Stimulated activated CD8-positive, alpha-beta memory T cell treated with anti-CD3 and anti-CD28 coated beads, Interleukin-12 subunit alpha, Interleukin-12 subunit beta, amount 100 ng/mL, for 1 hour (primary cell): ENCODE measurements at places on chromosomes 7 and 10.

- no peak for DNase-seq
These were observed 5.1 kb downstream of the LMOD2 start for GRCh38 chr7:123660514-123661354.

DNA sequence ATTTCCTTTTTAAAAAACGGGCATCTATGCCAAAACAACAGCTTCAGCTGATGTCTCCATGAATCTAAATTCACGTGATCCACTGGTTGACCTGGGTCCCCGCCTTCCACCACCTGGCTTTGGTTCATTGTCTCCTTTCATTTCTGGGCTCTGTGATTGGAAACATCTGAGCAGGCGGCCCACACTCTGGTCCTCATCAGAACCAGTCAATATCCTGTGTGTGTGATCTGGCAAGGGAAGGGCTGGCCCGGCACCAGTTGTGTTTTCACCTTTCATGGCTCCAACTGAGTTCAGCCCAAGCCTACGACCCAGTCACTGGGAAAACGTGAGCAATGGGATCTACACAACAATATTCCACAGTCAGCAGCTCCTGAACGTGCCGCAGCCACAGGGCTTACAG is 46.2 kb downstream of the PARP12 start:
- DNase-seq = no peak

DNA sequence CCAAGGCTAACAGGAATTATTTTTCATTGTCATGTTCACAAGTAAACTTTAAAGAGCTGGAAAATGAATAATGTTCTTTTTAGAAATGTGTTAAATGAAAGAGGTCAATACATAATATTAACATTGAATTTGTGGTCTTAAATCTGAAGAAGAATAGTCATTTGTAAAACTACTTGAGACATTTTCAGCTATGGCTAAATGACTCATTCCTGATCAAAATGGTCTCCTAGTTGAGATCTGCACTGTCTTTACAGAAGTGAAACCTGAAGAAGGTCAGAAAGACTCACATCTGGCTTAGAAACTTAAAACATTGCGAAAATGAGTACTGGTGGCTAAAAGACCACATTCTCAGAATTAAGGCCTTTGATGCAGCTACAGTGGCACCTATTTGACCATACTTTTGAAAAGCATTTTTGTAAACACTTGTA is 5.9 kb downstream of the PIK3CG start:
- DNase-seq = no peak

- no peak for DNase-seq
These were observed 15.2 kb upstream of the EGR2 start for GRCh38 chr10:62831346-62831745.

- DNase-seq = no peak
These were observed 11.6 kb downstream of the GHRHR start for GRCh38 chr7:30975256-30975899.

- DNase-seq = peak; percentile 6
These were observed 70.8 kb downstream of the SGMS1 start for GRCh38 chr10:50552771-50553535.

GRCh38 chr7:155729847-155730246 is 82.4 kb downstream of the SHH start:
- DNase-seq = no peak

- DNase-seq = no peak
These were observed 1164.0 kb upstream of the CELF2 start for GRCh38 chr10:9853405-9854355.

DNA sequence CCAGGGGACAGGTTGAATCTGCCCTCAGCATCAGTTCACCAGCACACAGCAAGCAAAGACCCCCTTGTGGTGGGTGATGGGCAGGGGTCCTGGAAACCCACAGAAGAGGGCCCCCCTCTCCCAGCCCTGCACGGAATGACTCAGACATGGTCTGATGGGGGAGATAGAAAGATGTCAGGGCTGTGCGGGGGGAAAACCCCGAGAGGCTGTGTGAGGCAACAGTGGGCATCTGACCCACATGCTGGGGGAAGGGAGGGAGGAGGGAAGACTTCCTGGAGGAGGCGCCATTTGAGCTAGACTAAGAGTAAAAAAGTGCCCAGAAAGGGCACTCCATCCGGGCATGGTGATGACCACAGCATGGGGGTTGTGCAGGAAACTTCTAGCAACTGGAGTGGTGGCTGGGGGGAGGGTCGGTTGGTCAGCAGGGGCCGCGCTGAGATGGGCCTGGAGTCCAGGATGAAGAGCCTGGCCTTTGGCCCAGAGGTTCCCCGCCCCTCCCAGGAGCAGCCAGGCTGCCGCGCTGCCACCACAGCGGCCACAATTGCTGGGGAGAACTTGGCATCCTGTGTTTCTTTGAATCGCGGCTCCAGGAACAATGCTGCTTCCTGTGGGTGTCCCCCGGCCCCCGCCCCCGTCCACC is 2.5 kb downstream of the LFNG start:
- DNase-seq = peak; percentile 60

DNA sequence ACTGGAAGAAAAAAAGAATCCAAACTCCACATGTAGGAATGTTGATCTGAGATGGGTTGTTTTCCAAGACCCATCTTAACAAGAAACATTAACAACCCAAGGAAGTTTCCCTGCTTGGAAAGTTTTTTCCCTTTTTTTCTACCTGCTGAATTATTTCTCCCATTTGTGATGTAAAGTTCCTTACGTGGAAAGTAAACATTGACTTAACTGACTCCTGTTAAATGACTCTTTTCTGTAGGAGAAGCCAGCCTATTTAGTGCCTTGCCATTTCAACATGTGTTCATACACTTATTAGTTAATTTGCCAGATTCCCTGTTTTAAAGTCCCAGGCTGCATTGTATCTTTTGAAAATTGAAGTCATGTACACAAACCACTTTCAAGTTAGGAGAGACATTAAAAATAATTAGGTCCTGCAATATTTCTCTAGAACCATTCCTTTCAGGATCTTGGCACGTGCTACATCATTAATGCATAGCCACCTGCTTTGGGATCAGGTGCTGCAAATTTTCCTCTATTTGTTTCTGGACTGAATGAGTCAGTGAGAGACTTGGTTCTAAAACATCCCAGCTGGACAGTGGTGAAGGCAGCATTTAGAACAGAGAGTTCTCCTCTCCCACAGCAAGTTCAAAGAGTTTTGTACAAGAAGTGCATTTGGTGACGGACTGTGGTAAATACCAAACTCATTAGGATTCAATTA is 698.5 kb downstream of the SUGCT start:
- DNase-seq = no peak

- DNase-seq = no peak
These were observed 24.3 kb downstream of the CDH23 start for GRCh38 chr10:71421075-71421434.

GRCh38 chr7:68432585-68432984 is 1165.7 kb upstream of the AUTS2 start:
- DNase-seq = no peak

DNA sequence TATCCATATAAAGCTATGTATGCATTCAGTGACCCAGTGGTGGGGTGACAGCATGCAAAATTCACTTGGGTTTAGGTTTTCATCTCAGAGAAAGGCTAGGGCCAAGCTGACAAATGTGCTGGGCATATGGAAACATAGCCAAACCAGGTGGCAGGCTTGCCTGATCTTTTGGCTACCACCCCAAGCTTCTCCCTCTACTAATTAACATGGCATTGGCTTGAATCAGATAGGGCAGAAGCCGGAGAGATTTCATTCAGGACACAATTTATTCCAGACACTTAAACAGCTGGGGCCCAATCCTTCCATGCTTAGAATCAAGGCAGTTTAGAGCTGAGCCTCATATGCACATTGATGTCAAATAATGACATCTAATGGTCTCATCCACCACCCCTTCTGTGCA is 95.5 kb upstream of the AGK start:
- DNase-seq = no peak

DNA sequence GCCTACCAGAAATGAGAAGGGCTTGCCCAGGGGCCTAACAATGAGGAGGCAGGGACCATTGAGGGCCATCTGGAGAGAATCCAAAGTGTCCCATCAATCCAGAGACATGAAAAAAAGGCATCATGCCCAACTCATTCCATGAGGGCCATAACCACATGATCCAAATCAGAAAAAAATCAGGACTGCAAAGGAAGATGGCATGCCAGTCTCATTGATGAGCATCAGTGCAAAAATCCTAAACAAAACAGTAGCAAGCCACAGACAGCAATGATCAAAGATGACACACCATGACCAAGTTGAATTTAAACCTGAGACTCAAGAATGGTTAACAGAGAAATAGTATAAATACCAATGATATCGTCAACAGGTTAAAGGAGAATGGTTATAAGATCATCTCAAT is 7.0 kb upstream of the CYP3A4 start:
- no peak for DNase-seq

- DNase-seq = no peak
These were observed 813.0 kb downstream of the TYW1 start for GRCh38 chr7:67809586-67809985.

DNA sequence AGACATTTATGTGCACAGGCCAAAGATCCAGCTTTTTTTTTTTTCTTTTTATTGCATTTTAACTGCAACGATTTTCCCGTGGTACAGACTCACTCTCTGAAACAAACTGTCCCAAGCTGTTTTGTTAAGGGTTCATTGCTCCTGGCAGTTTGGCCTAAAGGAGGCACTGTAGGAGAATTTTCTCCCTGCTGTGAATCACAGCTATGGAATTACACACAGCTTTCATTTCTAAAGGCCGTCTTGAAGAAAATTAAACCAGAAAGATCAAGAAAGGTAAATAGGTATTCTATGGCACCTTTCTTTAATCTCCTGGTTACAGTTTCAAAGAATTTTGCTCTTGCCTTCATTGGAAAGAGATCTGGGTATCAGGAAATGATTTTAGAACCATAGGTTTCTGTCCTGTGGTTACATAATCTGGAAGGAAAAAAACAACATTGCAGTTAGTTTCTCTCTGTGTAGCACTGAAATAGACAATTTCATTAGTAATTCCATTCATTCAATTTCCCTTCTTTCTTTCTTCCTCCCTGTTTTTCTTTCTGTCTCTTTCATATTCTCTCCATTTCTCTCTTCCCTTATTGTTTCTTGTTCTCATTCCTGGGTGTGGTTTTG is 51.2 kb downstream of the PDK4 start:
- no peak for DNase-seq

GRCh38 chr7:95609277-95609971 is 13.1 kb upstream of the PDK4 start:
- no peak for DNase-seq

GRCh38 chr10:120492346-120492745 is 35.3 kb downstream of the PLPP4 start:
- no peak for DNase-seq

- no peak for DNase-seq
These were observed 178.6 kb downstream of the RPS24 start for GRCh38 chr10:78212060-78212785.

DNA sequence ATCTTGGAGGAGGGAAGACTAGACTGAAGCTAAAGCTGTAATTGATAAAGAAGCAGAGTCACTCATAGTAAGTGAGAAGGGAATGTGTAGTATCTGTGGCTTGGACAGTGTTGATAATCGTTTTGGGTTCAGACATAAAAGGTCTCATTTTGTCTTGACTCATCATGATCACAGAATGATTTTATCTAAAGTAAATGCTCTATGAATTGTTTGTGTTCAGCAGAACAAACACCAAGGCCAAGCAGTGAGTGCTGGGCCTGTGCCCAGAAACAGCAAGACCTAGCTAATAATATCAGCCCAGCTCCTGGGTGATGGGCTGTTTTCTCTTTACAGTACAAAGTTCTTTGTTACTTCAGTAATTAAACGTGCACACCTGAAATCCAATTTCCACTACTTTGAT is 26.7 kb upstream of the CD36 start:
- DNase-seq = no peak

DNA sequence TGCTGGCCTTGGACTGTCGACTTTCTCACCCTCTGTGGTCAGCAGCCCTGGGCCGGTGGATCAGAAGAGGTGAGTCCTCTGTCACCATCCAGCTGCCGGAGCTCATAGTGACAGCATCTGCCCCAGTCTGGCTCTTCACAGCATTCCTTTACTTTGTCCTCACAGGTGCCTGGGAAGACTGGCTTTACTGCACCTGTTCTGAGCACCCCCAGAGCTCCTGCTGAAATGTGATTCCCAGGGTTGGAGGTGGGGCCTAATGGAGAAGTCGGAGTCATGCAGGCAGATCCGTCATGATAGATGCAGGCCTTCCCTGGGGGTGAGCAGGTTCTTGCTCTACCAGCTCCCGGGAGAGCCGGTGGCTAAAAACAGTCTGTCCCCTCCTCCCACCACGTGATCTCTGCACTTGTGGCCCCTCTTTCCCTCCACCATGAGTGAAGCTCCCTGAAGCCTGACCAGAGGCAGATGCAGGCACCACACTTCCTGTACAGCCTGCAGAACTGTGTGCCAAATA is 171.5 kb downstream of the ZMYND11 start:
- DNase-seq = no peak

GRCh38 chr7:117271566-117271965 is 51.3 kb downstream of the WNT2 start:
- DNase-seq = no peak

GRCh38 chr10:122821808-122822207 is 23.8 kb downstream of the CUZD1 start:
- DNase-seq = no peak

GRCh38 chr7:139431010-139431409 is 52.5 kb downstream of the KLRG2 start:
- no peak for DNase-seq

DNA sequence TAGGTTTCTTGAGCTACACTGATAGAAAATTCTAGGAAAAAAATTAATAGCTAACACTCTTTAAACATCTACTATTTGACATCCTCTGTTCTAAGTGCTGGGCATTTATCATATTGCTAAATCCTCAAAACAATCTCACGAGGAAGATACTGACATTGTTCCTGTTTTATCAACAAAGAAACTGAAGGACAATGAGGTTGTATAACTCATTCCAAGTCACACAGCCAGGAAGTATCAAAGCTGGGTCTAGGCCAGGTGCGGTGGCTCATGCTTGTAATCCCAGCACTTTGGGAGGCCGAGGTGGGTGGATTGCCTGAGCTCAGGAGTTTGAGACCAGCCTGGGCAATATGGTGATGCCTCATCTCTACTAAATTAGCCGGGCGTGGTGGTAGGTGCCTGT is 51.6 kb upstream of the IL6 start:
- DNase-seq = no peak

GRCh38 chr7:86823769-86824168 is 180.1 kb downstream of the GRM3 start:
- no peak for DNase-seq

- DNase-seq = no peak
These were observed 22.8 kb downstream of the DNAH11 start for GRCh38 chr7:21565614-21566013.

GRCh38 chr7:137469191-137469811 is 125.8 kb upstream of the PTN start:
- no peak for DNase-seq

DNA sequence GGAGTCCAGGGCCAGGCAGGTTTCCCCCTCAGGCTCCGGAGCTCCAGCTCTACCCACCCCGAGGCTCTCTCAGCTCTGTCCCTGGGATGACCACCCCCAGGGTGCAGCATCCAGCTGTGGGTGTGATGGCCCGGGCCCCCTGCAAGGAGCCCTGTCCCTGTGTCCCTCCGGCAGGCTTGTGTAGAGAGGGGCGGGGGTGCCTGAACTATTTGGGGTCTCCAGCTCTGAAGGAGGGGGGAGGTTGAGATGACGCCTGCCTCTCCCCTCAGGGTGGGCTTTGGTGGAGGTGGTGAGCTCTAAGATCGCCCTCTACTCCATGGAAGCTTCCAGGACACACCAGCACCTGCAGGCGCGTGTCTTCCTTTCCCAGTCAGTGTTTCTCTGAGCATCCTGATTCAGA is 39.4 kb downstream of the ADRA2A start:
- DNase-seq = no peak

- no peak for DNase-seq
These were observed 47.2 kb downstream of the ANKIB1 start for GRCh38 chr7:92292981-92293380.
